ENCODE measurements at places on chromosomes 1 and 21.
A peak's percentile ranks its signal among the peaks of the same experiment; 100 is the strongest.

DNA sequence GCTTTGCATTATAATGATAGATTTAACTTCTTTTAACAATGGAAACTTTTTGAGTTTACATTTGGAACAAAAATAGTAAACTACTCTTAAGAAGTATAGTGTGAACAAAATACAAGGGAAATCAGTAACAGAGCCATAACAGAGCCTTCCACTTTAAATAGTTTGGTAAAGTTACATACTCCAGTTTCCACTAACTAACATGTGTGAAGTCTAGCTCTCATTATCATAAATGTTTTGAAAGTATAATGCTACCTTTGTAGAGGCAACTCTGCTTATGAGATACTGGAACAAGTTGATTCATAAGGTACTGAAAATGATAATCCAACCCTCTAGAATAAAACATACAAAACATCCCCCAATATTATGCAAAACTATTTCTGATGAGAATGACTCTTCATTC, 1155.1 kb upstream of the ADGRL2 start:
- no peak for DNase-seq

DNA sequence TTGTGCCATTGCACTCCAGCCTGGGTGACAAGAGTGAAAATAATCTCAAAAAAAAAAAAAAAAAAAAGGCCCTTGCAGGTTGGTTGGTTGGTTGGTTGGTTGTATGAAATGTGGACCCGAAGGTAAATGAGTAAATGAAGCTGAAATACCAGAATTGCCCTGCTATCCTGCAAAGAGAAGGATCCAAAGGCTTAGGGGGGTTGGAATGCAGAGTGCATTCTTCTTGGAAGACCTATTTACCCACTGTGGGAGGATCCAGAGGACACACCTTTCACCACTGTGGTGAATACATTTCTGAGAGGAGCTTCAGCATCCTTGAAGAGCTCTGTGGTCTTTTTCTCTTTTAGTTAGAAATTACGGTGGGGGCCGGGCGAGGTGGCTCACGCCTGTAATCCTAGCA, 28.7 kb upstream of the EIF4G3 start:
- DNase-seq, result no peak

DNA sequence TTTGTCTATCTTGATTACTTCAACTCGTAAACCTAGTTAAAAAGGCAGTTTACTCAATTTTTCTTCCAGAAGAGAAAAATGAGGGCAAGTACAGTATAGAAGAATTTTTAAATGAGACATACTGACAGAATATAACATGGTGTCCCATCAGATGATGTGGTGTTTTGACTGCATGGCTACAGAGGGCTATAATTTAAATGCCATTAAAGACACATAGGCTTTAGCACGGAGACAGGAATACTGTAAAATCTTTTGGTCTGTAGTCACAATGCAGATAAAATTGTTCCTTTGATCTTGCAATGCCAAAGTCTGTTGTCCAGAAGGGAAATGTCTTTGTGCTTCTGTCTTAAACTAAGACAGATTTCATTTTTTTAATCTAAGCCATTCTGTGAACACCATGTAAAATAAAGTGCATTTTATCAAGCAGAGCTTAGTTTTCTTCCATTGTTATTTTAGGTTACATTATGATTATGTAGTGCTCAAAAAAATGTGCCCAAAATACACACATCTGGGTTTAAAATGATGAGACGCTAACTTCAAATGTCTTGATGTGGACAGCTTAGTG, 249.6 kb downstream of the PTPRC start:
- DNase-seq, result no peak

GRCh38 chr21:38989745-38990423, 184.2 kb downstream of the ETS2 start:
- DNase-seq, result no peak

- no peak for DNase-seq
Observed at GRCh38 chr1:213125643-213126042, 74.6 kb downstream of the RPS6KC1 start.

GRCh38 chr1:20850021-20850420, 62.9 kb upstream of the HP1BP3 start:
- no peak for DNase-seq

DNA sequence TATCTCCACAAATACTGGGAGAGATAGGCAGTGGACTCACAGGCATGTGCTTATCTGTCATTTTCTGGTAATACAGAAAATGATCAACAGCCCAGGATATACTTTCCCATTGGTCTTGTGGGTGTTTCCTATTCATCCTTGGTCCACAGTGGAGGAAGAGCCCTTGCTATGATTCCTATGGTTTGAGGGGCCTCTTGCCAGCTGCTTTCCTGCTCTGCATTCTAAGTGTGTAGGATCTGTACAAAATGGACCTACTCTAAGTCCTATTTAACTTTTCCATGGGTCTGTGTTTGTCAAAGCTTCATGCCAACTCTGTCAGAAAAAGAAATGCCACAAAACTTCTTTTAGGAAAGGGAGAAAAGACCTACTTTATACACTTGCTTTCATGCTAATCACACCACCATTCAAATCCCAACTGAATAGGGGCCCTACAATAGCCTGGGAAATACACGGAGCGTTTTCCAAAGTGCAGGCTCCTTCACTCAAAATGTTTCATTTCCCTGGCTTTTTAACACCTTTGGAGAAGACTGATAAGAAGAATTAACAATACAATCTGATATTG, 16.4 kb downstream of the PLPP3 start:
- DNase-seq, result no peak

- DNase-seq, result no peak
Observed at GRCh38 chr1:228400237-228400651, 6.4 kb downstream of the TRIM11 start.

- peak; percentile 15 for DNase-seq
Observed at GRCh38 chr1:212721388-212722247, 22.0 kb upstream of the BATF3 start.

GRCh38 chr1:184222652-184223052, 164.2 kb upstream of the C1orf21 start:
- DNase-seq, result peak; percentile 12

DNA sequence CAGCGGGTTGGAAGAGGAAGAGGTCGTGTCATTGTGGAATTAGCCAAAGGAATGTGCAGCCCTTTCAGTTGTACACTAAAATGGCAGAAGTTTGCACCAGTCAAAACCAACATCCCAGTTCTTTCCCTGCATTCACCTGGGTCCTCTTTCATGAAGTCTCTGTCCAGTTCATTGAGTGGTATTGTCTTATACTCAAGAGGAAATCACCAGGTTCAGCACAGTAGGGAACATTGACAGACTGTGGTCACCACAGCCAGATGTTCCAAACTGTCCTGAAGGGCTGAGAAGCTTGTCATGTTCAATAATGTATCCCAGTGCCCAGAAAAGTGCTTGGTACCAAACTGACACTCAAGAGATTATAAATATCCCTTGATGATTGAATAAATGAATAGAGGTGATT, 131.6 kb downstream of the GLUL start:
- no peak for DNase-seq

DNA sequence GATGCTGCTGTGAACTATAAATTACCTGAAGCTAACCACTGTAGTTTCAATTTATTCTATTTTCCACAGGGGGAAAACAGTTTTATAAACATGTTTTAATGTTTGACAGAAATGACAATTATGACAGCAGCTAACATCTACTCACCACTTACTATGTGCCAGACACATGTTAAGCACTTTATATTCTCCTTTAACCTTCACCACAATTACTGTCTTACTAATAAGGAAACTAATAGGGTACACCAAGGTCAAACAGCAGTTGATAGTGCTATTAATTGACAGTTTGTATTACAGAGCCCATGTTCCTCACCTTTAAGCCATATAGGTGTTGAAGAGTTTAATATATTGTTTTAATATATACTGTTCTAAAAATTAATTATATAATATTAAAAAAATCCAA, 146.4 kb downstream of the EVI5 start:
- DNase-seq, result no peak

DNA sequence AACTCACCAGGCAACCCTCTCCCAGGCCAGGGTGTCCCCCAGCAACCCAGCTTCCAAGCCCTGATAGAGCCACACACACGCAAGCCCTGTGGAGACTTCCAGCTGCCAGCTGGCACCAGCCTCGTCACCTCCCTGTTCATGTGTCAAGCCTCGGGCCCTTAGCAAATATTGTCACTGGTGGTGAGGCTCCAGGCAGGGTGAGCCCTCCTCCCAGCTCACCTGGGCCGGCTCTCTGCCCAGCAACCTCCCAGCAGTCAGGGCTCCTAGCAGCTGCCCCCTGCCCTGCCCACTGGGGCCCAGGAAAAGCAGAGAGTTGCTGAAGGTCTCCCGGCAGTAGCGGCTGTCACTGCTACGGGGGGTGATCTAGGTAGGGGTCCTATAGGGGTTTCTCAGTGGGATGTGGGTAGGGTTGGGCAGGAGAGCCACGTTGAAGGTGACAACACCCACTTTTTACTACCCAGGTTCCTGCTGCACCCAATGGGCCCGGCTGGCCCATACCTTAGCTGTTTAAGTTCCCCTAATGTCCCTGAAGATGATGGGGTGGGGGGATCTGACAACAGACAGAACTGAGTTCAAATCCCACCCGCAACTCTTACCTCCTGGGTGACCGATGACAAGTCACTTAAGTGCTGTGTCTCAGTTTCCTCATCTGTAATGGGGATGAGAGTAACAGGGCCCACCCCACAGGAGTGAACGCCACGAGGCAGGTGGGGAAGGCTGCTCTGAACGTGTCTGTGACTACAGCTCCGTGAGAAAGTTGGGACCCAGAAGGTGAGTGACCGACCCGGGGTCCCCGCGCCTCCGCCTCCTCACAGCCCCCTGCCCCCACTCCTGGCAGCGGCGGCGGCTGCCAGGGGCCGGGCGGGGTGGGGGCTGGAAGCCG, 678 bp downstream of the TTC39A start:
- DNase-seq, result no peak

DNA sequence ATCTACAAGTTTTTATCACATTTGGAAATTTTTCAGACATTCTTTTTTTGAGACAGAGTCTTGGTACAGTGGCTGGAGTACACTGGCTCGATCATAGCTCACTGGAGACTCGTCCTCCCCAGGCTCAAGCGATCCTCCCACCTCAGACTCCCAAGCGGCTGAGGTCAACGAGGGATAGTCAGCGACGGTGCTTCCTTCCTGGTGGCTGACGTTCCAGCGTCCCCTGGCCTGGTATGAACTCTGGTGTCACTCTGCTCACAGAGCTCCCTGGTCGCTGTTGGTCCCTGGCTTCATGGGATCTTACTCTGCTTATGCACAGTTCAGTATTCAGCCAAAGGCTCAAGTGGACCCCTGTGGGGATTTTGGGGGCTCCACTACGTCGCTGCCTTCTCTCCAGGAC, 3.5 kb upstream of the ARHGEF16 start:
- no peak for DNase-seq

GRCh38 chr1:243970077-243970476, 81.0 kb upstream of the ZBTB18 start:
- DNase-seq, result no peak

- no peak for DNase-seq
Observed at GRCh38 chr1:204493145-204493983, 1.2 kb downstream of the PIK3C2B start.

DNA sequence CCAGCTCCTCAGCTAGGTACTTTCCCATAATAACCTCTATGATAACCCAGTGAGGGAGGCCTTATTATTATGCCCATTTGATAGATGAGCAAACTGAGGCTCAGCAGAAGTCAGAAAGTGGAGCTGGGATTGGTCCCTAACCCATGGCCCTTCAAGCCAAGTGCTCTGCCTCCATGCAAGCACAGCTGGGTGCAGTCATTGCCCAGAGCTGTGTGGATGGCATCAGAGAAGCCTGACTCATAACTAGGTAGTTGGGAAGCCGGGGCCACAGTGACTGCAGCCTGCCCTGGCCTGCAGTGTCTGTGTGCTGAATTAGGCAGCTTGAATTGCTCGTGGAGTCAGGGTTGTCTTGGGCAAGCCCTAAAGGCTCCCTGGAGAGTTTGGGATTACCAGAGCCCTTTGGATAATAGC, 89.9 kb upstream of the SLC2A1 start:
- DNase-seq, result no peak

DNA sequence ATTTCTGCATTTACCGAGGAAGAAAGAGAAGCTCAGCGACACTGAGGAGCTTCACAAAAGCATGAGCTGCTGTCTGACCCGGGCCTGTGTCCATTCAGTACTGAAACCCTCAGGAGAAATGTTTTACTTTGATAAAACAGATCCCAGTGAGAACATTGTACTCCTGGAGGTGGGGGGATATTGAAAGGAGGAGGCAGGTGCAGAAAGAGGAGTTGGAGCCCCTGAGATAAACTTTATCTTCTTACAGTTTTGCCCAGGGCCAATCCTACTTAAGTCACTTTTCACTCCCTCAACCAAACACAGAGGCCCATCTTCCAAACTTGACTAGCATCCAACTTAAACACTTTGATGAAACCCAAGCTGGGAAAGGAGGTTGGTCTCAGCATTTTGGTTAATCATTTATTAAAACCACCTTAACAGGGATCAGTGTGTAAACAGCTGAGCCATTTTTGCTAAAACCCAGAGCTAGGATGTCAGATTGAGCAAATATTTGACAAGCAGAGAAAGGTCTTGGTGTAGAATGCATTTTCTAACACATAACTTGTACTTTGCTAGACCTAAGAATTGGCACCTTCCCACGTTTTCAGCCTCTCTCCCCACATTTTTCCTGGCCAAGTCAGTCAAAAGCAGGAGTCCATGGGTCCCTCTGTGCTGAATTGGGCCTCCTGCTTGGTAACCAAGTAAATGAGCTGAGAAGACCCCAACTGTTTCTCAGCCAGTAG, 32.5 kb upstream of the SARS1 start:
- DNase-seq, result no peak

- no peak for DNase-seq
Observed at GRCh38 chr21:42086969-42087368, 15.9 kb downstream of the UMODL1 start.

- DNase-seq, result no peak
Observed at GRCh38 chr1:169390303-169390702, 22.3 kb downstream of the BLZF1 start.

- DNase-seq, result no peak
Observed at GRCh38 chr1:20792196-20792595, 5.1 kb upstream of the HP1BP3 start.

GRCh38 chr1:27934818-27935549, at the start of gene SMPDL3B:
TSS of gene SMPDL3B (plus strand) at chr1:27935000. CDS start at chr1:27935184, 184 bp downstream.
- DNase-seq, result no peak

- DNase-seq, result no peak
Observed at GRCh38 chr1:203127666-203128430, at the start of gene ADORA1. TSS of gene ADORA1 (plus strand) at chr1:203127726. CDS start at chr1:203128842, 1,116 bp downstream.

Measured in activated T-helper 9 cell treated with anti-CD3 and anti-CD28 coated beads, Interleukin-2, amount 50 U/mL, for 16 hours (primary cell).